Activated B cell treated with CpG ODN at 0.5 μM for 24 hours (primary cell): ENCODE measurements at places on chromosomes 7 and 10. TPM values are rescaled to one million over a fixed set of nuclear protein-coding genes. Genes with fewer than 3 reads are reported as not detected.

DNA sequence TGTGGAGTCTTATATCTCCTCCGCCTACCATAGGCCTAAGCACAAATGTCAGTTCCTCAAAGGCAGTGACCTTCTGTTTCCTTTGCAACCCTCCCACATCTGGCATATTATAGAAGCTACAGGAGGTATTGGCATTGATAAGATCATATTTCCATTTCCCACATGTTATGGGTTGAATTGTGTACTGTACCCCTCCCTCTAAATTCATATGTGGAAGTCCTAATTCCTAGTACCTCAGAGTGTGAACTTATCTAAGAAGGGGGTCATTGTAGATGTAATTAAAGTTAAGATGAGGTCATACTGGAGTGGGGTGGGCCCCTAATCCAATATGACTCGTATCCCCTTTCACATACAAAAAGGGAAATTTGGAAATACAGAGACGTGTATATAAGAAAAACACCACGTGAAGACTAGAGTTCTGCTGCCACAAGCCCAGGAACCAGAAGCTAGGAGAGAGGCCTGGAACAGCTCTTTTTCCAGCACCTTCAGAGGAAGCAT lies 6.1 kb upstream of the LAMB4 start:
- no peak for DNase-seq
- H3K27ac ChIP-seq: peak overlapping the region; percentile 87
- H3K4me3 ChIP-seq: peak overlapping the region; percentile 52
- no peaks in the 10 kb centered on the region for H3K36me3 ChIP-seq
- no peaks in the 10 kb centered on the region for H3K27me3 ChIP-seq

- peaks cover 43% of the 10 kb centered on the region for H3K27me3 ChIP-seq
- H3K4me1 ChIP-seq: peaks cover 43% of the 10 kb centered on the region
Observed at GRCh38 chr7:150977382-150978125, 567 bp downstream of the KCNH2 start.

- H3K36me3 ChIP-seq: no peaks in the 10 kb centered on the region
- no peak overlapping the region for H3K27ac ChIP-seq
- H3K27me3 ChIP-seq: no peaks in the 10 kb centered on the region
- DNase-seq: no peak
Observed at GRCh38 chr10:131621784-131622624, 278.8 kb upstream of the PPP2R2D start.

- H3K36me3 ChIP-seq: no peaks in the 10 kb centered on the region
- peaks cover 21% of the 10 kb centered on the region for H3K27me3 ChIP-seq
- DNase-seq: no peak
- no peaks in the 10 kb centered on the region for H3K4me1 ChIP-seq
- no peak overlapping the region for H3K4me3 ChIP-seq
Observed at GRCh38 chr7:32074787-32075585, 4.8 kb upstream of the PDE1C start.

GRCh38 chr10:69715156-69715898 lies 85.3 kb downstream of the FAM241B start:
- H3K4me1 ChIP-seq: no peaks in the 10 kb centered on the region
- H3K36me3 ChIP-seq: no peaks in the 10 kb centered on the region
- H3K27me3 ChIP-seq: peaks cover 8% of the 10 kb centered on the region
- no peak overlapping the region for H3K27ac ChIP-seq
- no peak overlapping the region for H3K4me3 ChIP-seq
- no peak for DNase-seq

DNA sequence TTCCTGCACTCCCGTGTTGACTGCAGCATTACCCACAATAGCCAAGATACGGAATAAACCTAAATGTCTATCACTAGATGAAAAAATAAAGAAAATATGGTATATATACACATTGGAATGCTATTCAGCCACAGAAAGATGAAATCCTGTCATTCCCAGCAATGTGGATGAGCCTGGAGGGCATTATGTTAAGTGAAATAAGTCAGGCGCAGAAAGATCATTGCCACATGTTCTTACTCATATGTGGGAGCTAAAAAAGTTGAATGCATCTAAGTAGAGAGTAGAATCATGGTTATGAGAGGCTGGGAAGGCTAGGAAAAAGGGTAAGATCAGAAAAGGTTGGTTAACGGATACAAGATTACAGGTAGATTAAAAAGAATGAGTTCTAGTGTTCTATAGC lies 219.1 kb upstream of the MKI67 start:
- H3K27ac ChIP-seq: no peak overlapping the region
- no peak for DNase-seq

DNA sequence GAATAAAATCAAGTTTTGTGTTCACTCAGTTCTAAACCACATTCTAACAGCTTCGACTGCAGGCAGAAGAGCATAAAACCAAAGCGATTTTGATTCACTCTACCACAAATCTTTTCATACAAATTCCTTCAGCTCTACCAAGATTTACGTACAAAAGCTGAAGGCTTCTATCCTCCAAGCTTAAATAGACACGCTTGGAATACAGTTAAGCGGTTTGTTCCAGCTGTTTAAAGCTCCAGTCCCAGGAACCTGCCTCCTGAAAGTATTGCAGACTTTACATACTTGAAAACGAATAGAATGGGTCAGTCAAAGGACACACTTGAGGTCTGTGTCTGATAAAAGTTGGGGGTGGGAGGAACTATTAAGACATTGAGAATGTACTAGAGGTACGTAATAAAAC lies 102.9 kb downstream of the MPP7 start:
- H3K36me3 ChIP-seq: no peaks in the 10 kb centered on the region
- H3K4me1 ChIP-seq: no peaks in the 10 kb centered on the region
- H3K27ac ChIP-seq: no peak overlapping the region
- H3K4me3 ChIP-seq: no peak overlapping the region

DNA sequence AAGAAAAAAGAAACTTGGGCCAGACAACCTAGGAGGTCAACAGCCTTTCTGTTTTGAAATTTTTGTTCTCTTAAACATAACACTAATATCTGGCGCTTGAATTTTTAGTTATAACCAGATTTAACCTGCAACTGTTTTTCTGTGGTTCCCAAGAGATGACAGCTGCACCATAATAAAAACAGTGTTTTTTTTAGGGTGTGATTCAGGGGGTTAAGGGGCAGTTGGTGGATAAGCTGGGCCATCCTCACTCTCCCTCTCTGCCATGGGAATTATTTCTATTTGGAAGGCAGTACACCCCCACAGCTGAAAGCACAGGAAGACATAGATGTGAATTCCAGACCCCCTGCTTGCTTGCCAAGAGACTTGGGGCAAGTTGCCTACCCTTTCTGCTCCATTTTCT lies 20.1 kb upstream of the TM9SF3 start:
- no peaks in the 10 kb centered on the region for H3K4me1 ChIP-seq
- no peak overlapping the region for H3K27ac ChIP-seq
- H3K36me3 ChIP-seq: peaks cover 99% of the 10 kb centered on the region
- no peak for DNase-seq
- no peak overlapping the region for H3K4me3 ChIP-seq
- H3K27me3 ChIP-seq: no peaks in the 10 kb centered on the region

DNA sequence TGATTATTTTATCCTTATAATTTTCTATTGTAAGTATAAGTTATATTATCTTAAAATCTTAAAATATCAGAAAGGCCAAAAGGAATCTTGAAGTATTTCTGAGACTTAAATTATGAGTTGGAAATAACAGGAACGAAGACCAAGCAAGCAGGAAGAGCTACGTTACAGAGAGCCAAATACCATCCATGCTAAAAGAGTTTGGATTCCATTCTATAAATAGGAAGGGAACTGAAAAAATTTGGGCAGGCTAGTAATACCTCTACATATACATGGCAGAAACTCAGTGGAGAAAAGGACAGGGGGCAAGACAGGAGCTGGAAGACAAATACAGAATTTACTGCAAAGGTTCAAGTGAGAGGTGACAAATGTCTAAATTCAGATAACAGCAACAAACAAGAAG lies 16.7 kb downstream of the ITGB1 start:
- no peaks in the 10 kb centered on the region for H3K27me3 ChIP-seq
- no peak overlapping the region for H3K4me3 ChIP-seq
- H3K36me3 ChIP-seq: peaks cover 15% of the 10 kb centered on the region
- peaks cover 77% of the 10 kb centered on the region for H3K4me1 ChIP-seq
- no peak for DNase-seq
- no peak overlapping the region for H3K27ac ChIP-seq

- H3K36me3 ChIP-seq: no peaks in the 10 kb centered on the region
- no peak overlapping the region for H3K27ac ChIP-seq
- H3K4me3 ChIP-seq: no peak overlapping the region
- DNase-seq: no peak
- H3K27me3 ChIP-seq: no peaks in the 10 kb centered on the region
- H3K4me1 ChIP-seq: no peaks in the 10 kb centered on the region
Observed at GRCh38 chr7:91543646-91544045, 279.4 kb downstream of the FZD1 start.

GRCh38 chr7:144817001-144817400 lies 18.9 kb downstream of the TPK1 start:
- no peaks in the 10 kb centered on the region for H3K36me3 ChIP-seq
- H3K27ac ChIP-seq: no peak overlapping the region
- DNase-seq: no peak
- H3K4me1 ChIP-seq: peaks cover 71% of the 10 kb centered on the region

GRCh38 chr10:79022565-79023230 lies 46.1 kb upstream of the ZMIZ1 start:
- H3K4me1 ChIP-seq: no peaks in the 10 kb centered on the region
- H3K4me3 ChIP-seq: peak overlapping the region; percentile 5
- peak overlapping the region; percentile 42 for H3K27ac ChIP-seq
- H3K27me3 ChIP-seq: peaks cover 2% of the 10 kb centered on the region
- no peak for DNase-seq

GRCh38 chr10:60281792-60282353 lies 107.8 kb downstream of the ANK3 start:
- no peaks in the 10 kb centered on the region for H3K36me3 ChIP-seq
- H3K27ac ChIP-seq: no peak overlapping the region
- DNase-seq: no peak
- no peaks in the 10 kb centered on the region for H3K27me3 ChIP-seq
- H3K4me1 ChIP-seq: peaks cover 34% of the 10 kb centered on the region

DNA sequence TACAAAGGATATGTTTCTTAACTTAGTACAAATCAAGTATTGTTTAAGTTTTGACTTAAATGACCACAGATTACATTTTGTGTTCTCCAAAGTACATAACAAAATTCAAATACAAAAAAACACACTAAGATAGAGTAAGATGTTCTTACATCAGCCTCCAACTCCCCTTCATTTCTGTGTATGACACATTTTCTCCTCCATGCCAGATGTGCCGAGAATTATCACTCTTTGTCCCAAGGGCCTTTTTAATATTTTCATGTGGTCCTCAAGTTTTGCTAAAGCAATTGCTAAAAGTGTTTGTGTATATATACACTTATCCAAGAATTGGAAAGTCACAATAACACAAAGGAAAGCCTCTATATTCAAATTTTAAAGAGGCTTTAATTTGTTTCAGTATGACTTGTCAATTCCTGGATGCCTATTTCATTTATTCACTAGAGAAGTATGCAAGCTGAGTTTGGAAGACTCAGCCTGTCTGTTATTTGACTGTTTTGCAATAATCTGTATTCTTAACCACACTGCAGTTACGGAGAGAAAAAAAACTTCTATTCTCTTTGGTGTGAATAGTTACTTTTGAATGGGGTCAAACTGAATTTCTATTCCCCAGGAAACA lies 586.4 kb upstream of the SEMA3D start:
- no peak overlapping the region for H3K4me3 ChIP-seq
- no peaks in the 10 kb centered on the region for H3K36me3 ChIP-seq
- DNase-seq: no peak
- no peaks in the 10 kb centered on the region for H3K27me3 ChIP-seq
- no peaks in the 10 kb centered on the region for H3K4me1 ChIP-seq

- H3K27ac ChIP-seq: no peak overlapping the region
- no peaks in the 10 kb centered on the region for H3K27me3 ChIP-seq
- no peak for DNase-seq
- no peaks in the 10 kb centered on the region for H3K36me3 ChIP-seq
Observed at GRCh38 chr7:114530057-114530611, 115.5 kb downstream of the FOXP2 start.

GRCh38 chr7:78148166-78148894 lies 349.8 kb downstream of the PHTF2 start:
- no peak overlapping the region for H3K4me3 ChIP-seq
- H3K27ac ChIP-seq: no peak overlapping the region
- no peaks in the 10 kb centered on the region for H3K36me3 ChIP-seq

- H3K4me1 ChIP-seq: peaks cover 40% of the 10 kb centered on the region
- peak overlapping the region; percentile 69 for H3K27ac ChIP-seq
- H3K36me3 ChIP-seq: peaks cover 3% of the 10 kb centered on the region
- peak; percentile 32 for DNase-seq
Observed at GRCh38 chr10:15141136-15142054, 27.1 kb downstream of the NMT2 start.

DNA sequence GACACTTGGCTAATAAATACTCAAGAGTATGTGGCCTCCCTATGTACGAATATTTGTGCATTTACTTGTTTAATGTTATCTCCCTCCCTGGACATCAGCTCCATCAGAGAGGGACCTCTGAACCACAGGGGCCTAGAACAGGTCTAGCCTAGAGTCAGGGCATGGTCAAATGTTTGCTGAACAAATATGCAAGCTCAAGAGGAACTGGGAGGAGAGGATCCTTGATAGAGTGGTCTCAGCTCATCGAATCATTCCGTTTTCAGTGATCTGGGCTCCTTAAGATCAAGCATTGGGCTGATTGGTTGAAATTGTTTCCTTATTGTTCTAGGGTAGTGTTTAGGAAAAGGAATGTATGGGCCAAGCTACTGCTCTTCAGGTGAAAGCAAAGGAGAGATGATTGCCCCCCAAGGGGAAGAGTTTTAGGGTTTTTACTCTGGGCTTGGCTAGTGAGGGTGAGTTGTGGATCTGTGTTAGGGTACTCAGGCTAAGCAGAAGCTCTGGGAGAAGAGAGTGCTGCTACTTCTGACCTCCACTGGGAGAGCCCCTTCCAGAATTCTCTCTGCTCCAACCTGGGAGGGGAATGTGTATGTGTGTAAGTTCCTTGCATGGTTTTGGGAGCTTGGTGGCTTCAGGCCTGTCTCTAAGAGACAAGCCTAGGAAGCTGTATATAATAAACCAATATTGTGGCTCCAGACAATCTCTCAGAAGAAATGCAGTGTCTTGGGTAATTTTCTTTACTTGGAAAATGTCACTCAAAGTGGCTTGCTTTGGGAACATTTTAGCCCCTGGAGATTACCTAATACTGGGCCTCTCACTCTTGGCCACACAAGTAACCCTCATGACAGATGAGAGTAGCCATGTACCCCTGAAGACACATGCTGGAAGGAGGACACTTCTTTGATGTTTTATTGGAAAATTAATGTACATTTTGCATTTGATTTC lies 110.0 kb downstream of the EMX2 start:
- H3K27ac ChIP-seq: no peak overlapping the region
- peaks cover 6% of the 10 kb centered on the region for H3K4me1 ChIP-seq
- no peak for DNase-seq
- H3K36me3 ChIP-seq: no peaks in the 10 kb centered on the region
- H3K4me3 ChIP-seq: no peak overlapping the region

DNA sequence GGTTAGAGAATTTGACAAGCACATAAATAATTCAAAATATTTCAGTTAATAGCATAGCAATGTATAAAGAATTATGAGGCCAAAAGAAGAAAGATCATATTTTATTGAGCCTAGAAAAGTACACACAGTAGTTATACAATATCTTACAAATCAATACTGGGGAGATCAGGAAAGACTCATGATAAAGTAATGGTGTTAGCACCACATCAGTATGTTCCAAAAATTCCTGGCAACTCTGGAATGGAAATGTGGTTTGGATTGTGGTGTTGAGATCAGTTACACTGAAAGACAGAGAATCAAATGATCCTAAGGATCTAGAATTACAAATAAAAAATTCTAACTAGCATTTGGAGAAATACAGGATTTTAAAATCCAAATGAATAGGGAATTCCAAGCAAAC lies 420.5 kb upstream of the CNTNAP2 start:
- DNase-seq: no peak
- no peaks in the 10 kb centered on the region for H3K4me1 ChIP-seq
- H3K36me3 ChIP-seq: no peaks in the 10 kb centered on the region
- no peak overlapping the region for H3K27ac ChIP-seq
- no peak overlapping the region for H3K4me3 ChIP-seq

The TCTN3 gene
- total RNA-seq: 44.5 and 47.5 TPM in 2 replicates

The SPOCK2 gene
- 24.2 and 27.8 TPM in 2 replicates for total RNA-seq

The KLF14 gene
- total RNA-seq: 0.10 TPM in 1 of 2 replicates, not detected in the other

The ACBD5 gene
- 17.9 and 19.8 TPM in 2 replicates for total RNA-seq

The LRIT1 gene
- not detected in 2 replicates for total RNA-seq

The ZNF783 gene
- 28.5 and 34.1 TPM in 2 replicates for total RNA-seq
